Left ventricle myocardium superior (tissue), 1 donor: ENCODE measurements at places on chromosomes 5 and 9. TPM values are rescaled to one million over a fixed set of nuclear protein-coding genes. Genes with fewer than 3 reads are reported as not detected.

The MLANA gene
- total RNA-seq: not detected

The NIPAL4 gene
- total RNA-seq: not detected

DNA sequence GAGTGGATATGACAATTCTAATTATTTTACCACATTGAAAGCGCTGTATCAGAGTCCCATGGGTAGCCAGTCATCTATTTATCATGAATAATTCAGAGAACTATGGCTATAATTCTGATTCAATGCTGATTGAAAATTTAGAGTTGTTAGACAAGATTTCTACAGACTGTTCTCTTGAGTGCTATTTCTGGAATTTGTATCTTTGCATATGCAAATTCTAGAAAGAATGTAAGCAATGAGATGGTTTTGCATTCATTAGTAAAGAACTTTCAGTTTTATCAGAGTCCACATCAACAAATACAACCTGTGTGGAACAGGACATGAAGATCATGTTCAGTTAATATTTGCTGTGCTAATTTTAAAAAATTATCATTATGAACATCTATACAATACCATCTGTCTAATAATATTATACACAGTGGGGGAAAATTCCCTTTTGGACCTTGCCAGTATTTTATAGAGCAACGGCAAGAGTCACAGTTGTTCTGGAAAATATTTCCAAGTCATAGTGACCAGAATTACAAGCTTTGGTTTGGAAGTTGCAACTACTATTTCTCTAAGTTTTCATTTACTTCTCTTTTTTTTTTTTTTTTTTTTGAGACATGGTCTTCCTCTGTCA, 372.7 kb upstream of the PTGER4 start:
- DNase-seq: no peak

DNA sequence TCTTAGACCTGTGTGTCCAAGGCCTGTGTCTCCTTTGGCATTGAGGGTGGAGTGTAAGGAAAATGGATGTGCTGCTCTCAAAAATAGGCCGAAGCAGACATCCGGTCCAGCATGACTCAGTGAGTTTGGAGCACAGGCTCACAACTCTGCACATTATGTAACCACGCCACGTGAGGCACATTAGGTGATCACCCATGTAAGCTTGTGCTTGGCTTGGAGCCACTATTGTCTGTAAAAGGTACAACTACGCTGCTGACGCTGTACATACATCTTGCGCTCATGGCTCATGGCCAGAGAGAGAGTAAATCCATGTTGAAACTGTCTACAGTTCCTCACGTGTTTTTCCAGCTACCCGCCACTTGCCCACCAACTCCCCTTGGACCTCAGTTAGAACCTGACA, 177.5 kb downstream of the PDE4D start:
- no peak for DNase-seq

GRCh38 chr5:142979636-142980035, 209.5 kb downstream of the ARHGAP26 start:
- no peak for DNase-seq
